ENCODE measurements at places on chromosomes 6 and 20. TPM values are rescaled to one million over a fixed set of nuclear protein-coding genes. Genes with fewer than 3 reads are reported as not detected.
A peak's percentile ranks its signal among the peaks of the same experiment; 100 is the strongest.

DNA sequence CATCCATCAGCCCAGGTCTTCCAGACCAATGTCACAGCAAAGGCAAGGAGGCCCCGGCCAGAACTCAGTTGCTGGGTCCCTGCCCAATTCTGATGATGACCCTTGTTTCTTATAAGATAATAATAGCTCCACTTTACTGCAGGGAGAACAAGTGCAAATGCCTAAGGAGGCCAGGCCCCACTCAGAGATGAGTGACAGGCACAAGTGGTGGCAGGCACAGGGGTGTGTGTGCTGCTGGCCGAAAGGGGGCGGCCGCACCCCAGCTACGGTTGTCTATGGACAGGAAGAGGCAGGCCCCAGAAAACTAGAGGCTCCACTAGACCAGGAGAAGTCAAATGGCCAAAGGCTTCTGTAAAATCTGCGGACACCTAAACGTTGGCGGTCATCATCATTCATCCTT is 28.6 kb downstream of the GNAS-AS1 start:
- no peak for DNase-seq

The CST4 gene
- total RNA-seq = not detected

The PLEKHG1 gene
- total RNA-seq = 20.4 TPM

DNA sequence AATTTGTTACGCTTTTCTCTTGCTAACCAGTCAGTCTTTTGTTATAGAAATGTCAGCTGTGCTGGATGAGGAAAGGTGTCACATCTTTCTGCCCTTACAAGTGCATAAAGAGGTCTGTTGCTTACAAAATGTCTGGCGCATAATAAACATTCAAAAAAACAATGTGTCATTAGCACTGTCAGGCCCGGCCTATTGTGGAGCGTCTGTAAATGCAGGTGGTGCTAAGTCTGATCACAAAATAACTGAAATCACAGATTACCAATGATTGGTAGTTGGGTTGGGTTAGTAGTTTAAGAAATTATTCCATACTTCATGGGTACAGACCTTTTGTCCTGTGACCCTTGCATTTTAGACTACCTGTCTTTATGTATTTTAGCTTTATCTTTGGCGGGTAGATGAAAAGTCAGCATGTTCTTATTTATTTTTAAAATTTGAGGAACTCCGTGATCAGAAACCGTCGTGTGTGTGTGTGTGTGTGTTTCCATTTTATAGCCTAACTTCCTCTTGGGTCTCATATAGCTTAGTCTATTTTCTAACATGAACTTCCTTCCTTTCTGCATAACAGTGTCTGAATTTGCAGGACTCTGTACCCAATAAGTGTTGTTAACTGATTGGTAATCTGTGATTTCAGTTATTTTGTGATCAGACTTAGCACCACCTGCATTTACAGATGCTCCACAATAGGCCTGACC is 88.1 kb upstream of the IFNGR1 start:
- DNase-seq = no peak

GRCh38 chr6:16918586-16918985 is 157.3 kb upstream of the ATXN1 start:
- DNase-seq = no peak

GRCh38 chr6:946546-946945 is 253.6 kb upstream of the EXOC2 start:
- no peak for DNase-seq

DNA sequence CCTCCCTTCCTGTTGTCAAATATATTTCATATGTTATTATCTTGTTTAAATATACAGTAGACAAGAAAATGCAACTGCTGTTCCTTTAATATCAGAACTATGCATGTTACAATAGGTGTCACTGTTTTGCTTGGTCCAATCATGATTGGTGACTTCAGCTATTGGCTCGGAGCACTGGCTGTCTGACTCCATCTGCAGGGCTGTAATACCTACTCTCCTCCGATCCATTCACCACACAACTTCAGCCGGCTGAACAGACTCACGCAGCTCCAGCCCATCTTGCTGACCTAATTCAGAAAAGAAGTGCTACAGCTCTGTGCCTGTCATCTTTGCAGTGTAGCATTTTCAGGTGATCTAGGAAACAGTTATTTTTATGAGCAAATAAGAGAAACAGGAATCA is at the start of gene BTBD3:
Gene BTBD3, plus strand, starts transcription at position 231 of the 400 bp plus-strand sequence. CDS start 383 bp downstream, outside the sequence.
- DNase-seq = peak; percentile 43

- DNase-seq = no peak
Measured at GRCh38 chr20:39019805-39020325, 57.7 kb downstream of the DHX35 start.

- DNase-seq = no peak
Measured at GRCh38 chr6:118536478-118536877, 11.6 kb upstream of the PLN start.

GRCh38 chr6:39979461-39980328 is 45.4 kb upstream of the MOCS1 start:
- no peak for DNase-seq

The CGAS gene
- total RNA-seq = 10.4 TPM

DNA sequence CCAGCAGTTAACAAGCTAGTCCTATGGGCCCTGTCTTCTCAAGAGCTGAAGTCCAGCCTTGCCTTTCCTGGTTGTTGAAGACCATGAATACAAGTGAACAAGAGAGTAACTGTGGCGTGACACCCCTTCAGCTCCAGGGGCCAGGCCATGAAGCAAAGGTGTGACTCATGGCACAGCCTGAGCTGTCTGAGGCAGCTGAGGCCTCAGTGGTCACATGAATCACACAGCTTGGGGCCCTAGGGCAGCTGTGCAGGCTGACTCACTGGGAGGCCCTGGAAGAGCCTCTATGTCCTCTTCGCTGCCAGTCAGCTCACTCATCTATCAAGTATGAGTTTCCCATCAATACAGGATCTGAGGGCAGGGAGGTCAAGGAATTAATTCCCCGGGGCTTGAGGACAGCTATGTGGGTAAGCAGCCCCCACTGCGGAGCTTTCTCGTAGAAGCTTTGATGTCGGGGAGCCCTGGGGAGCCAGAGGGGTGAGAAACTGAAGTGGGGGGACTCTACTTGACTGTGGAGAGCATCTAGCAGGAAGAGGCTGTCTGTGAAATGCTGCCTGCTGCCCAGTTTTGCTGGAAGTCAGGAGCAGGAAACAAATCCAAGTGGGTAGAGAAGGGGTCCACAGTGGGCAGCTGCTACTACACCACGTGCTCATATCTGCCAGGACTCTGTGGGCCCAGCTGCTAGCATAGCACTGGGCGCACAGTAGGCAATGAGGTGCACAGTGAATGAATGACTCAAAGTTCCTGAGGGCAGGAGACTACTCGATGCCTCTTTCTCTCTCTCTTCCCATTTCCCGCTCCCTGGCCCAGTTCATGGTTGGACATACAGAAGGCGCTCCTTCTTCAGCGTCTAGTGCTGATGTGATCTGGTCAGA is 13.7 kb upstream of the FAM83C start:
- no peak for DNase-seq

The FOXC1 gene
- total RNA-seq = 2.3 TPM

- DNase-seq = no peak
Measured at GRCh38 chr6:152463164-152463563, 174.0 kb downstream of the SYNE1 start.

DNA sequence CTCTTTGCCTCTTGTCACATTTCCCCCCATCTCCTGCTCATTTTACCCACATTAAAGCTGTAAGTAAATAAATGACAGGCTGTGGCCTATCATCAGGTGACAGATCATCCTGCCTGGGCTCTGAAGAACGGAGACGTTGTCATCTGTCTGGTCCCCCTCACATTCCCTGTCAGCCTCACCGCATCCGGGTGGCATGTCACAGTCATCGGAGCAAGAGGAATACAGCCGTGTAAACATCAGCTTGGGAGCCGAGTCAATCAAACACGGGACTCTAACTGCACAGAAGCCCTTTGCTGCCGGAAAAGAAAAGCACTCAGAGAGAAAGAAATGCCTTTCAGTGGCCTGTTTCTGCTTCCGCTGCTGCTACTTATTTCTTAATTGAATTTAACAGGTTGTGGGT is 371.9 kb upstream of the ID4 start:
- no peak for DNase-seq

The PEX7 gene
- total RNA-seq = 5.6 TPM

- DNase-seq = peak; percentile 86
Measured at GRCh38 chr6:219641-220198, 72.6 kb upstream of the DUSP22 start.

The MARCKS gene
- total RNA-seq = 62.1 TPM

DNA sequence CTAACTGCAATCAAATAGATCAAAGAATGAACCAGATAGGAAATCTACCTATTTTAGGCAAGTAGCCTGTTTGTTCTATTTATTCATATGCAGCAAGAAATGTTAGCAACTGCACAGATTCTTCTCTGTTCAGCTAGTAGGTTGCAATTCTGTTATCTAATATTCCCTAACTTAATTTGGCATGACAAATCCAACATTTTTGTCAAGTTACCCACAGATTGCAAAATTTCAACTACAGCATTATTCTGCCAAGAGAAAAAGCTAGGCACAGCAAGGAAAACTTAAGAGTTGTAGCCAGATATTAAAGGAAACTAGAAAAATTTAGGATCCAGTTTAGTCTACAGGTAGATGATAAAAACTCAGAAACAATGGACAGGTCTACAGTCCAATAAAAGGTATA is 104.4 kb upstream of the SYNCRIP start:
- DNase-seq = no peak

The C6orf136 gene
- 19.9 TPM for total RNA-seq

The NAPB gene
- 11.0 TPM for total RNA-seq

The ETV7 gene
- total RNA-seq = 5.2 TPM

DNA sequence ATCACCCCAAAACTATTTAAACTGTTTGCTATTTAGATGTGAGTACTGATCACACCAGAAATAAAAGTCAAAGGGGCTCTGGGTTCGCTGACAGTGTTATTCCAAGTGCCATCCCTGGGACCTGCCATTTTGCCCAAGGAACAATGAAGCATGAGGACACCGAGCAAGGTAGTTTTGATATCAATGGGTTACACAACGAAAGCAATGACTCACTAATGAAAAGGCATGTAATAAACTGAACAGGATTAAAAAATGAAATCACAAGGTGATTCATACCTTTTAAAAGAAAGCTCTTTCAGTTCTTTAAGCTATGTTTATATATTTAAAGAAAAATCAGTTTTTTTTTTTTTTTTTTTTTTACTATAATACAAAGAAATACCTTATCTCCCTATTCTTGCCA is 102.0 kb downstream of the HS3ST5 start:
- DNase-seq = no peak

- no peak for DNase-seq
Measured at GRCh38 chr6:37155394-37156312, 14.3 kb upstream of the PIM1 start.

- DNase-seq = no peak
Measured at GRCh38 chr6:33249732-33250630, 21.7 kb downstream of the VPS52 start.

DNA sequence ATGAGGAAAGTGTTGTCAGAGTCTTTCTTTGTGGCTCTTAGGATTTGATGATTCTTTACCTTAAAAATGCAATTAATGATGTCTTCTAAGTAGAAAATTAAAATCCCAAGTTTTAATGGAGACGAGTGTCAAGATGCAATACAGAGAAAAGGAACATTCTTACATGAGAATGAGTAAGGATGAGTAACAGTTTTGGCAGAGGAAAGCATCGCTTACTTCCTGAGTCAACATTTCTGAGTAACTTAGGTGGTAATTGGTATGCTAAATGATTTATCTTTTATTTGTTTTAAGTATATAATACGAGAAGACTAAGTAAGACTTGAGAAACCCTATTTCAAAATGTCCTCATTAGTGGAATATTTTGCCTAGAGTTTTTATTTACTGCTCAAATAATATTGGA is 101.3 kb downstream of the RTN4IP1 start:
- no peak for DNase-seq

The EYS gene
- not detected for total RNA-seq

GRCh38 chr6:149230712-149231460 is 86.6 kb upstream of the TAB2 start:
- no peak for DNase-seq

The SLC17A3 gene
- total RNA-seq = not detected

Data from lower lobe of right lung (tissue), 2 donors.